ENCODE measurements at places on chromosomes 16 and 17.

DNA sequence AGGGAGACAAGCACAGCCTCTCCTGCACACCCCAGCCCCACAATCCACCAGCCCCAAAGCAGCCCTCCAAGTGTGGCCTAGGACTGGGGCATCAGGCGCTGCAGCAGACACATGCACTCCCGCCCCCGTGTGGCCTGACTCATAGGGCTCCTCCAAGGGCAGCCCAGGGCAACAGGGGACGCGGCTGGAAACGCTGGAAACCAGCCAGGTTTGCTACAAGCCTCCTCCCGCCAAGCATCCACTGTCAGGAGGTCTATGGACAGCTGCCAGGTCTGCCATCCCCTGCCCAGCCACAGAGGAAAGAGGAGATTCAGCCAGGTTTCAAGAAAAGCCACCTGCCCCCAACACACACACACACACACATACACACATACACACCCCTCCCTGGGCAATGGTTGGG is 25.8 kb downstream of the SRCIN1 start:
- DNase-seq, result peak; percentile 72

GRCh38 chr17:22411185-22411784 is 719.0 kb downstream of the KCNJ18 start:
- DNase-seq, result no peak

DNA sequence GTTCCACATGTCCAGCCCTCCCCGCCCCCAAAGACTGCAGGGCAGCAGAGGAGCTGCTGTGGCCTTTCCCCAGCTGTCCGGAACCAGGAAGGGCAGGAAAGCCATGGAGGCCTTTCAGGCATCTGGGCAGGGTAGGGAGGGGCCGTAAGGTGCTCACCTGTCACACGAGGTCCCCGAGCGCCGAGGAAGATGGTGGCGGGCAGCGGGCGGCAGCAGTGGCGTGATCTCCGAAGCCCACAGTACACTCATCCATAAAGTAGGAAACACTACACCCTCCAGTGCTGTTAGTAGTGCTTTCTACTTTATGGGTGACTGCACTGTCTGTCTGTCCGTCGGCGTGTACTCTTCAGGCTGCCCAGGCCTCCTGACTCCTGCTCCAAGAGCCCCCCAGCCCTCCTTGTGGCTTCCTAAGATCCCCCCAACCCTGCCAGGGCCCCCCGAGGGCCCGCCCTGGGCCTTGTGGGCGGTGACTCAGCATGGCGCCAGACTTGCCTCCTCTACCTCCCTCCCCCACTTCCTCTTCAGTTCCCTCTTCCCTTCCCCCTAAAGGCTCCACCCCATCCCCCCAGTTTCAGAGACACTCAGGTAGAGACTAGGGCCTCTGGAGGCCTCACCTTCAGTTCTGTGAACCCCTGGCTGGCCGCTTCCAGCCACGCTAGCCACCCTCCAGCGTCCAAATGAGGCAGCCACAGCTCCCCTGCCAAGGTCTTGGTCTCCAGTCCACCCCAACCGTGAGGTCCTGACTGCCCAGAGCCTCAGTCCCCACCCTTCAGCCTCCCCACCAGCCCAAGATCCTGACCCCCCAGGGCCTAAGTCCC is 2.6 kb upstream of the TSPOAP1 start:
- DNase-seq, result peak; percentile 90

DNA sequence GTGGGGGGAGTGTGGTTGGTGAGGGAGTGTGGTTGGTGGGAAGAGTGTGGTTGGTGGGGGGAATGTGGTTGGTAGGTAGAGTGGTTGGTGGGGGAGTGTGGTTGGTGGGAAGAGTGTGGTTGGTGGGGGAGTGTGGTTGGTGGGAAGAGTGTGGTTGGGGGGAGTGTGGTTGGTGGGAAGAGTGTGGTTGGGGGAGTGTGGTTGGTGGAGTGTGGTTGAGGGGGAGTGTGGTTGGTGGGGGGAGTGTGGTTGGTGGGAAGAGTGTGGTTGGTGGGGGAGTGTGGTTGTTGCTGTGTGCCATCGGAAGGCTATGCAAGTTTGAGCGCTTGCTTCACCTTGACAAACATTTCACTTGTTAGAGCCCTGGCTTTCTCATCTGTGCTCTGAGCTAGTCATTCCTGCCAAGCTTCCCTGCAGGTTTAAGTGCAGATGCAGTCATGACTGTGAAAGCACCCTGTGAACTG is 20.1 kb downstream of the MINK1 start:
- DNase-seq, result no peak

DNA sequence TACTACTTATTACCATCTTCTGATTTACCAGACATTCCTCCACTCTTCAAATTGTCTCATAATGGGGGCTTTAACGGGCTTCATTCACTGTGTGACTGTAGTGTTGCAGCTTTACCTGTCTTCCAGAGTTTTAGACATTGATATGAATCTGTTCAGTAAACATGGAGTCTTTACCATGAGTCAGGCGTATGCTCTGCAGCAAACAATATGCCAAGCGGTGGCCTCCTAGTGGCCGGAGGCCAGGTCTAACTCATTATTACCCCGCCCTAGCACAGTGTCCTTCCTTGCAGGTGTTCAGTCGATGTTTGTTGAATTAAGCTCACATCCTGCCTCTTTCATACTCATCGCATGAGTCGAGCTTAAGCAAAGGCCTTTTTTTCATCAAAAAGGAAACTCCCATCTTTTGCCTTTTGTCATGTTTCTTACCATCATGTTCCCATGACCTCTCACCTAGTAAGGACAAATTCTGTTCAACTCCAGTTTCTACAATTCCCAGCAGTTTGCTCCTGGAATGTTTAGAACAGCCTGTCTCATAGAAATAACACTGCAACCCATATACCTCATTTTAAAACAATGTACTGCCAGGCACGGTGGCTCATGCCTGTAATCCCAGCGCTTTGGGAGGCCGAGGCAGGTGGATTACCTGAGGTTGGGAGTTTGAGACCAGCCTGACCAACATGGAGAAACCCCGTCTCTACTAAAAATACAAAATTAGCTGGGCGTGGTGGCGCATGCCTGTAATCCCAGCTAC is 39.4 kb downstream of the TUBD1 start:
- DNase-seq, result peak; percentile 59

DNA sequence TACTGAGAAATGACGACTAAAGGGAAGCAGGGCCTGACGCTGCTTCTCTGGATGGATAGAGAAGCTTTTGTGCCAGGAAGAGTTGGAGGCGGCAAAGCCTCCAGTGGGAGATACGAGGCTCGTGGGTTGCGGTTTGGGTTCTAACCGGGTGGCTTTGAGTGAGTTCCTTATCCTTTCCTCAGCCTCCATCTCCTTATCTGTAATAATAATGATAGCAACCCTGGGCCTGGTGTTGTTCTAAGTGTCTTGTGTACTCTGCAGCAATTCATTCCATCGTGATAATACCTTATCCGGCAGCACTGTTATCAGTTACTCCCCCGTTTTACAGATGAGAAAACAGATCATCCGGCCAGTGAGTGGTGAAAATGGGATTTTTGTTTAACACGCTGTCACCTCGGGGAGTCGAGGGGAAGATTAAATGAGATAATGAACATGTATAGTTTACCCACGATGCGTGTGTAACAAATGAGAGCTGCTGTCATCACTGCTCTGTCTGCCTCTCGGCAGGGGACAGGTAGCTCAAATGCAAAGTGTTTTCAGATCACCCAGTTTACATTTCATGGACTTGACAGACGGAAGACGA is 52.0 kb upstream of the LHX1 start:
- DNase-seq, result peak; percentile 36

- DNase-seq, result no peak
Measured at GRCh38 chr16:75075688-75076268, 40.8 kb downstream of the LDHD start.

- DNase-seq, result no peak
Measured at GRCh38 chr17:33858121-33858520, 397.0 kb upstream of the CCL2 start.

DNA sequence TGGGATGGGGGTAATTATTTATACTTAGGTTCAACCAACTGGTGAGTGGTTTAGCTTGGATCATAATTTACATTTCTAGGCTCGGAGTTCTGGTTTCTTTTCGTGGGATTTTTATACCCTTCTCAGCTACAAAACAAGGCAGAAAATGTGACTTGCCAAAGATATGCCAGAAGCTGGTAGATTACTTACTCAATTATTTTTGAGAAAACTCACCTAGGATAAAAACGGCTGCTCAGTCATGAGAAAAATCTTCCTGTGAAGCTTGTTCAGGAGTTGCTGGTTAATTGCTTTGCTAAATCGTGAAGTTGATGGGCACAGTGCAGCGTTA is 1.1 kb downstream of the NDEL1 start:
- DNase-seq, result no peak

- DNase-seq, result no peak
Measured at GRCh38 chr17:63150994-63151464, 185.0 kb downstream of the TANC2 start.

- DNase-seq, result no peak
Measured at GRCh38 chr17:57502811-57503241, 242.3 kb downstream of the CCDC182 start.

GRCh38 chr17:57676543-57676942 is 68.6 kb downstream of the CCDC182 start:
- DNase-seq, result no peak

DNA sequence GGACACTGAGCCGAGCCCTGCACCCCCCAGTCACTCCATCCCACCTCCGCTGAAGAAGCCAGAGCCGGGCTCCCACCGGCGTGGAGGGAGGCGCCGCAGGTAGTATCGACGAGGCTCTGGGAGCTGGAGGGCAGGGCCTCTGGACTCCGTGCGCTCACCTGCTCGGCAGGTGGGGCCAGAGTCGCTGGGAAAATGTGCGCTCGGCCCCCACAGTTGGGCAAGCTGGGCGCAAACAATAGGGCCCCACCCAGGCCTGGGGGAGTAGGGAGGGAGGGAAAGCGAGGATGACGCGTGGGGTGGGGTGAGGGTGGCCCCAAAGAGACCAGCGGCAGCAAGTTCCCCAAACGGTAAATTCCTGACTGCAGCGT is 668 bp downstream of the JUP start:
- peak; percentile 63 for DNase-seq

GRCh38 chr17:42071810-42072209 is 21.4 kb upstream of the C17orf113 start:
- no peak for DNase-seq

DNA sequence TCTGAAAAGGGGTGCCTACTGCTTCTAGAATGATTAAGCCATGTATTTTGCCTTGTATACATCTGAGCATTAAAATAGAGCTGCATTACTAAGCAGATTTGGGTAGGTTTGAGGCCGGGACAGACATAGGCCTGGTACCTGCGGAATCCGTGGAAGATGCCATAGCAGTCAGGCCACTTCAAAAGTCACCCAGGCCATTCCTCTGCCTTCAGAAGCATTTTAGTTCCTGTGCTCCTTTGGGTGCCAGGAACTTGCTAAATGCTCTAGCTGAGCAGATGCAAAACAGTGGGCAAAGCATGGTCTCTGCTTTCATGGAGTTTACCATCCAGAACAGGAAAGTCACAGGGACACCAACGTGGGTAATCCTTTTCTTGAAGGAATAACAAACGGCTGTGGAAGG is 5.7 kb upstream of the TMEM100 start:
- no peak for DNase-seq

GRCh38 chr16:30950516-30951065 is 1.7 kb downstream of the ORAI3 start:
- no peak for DNase-seq

DNA sequence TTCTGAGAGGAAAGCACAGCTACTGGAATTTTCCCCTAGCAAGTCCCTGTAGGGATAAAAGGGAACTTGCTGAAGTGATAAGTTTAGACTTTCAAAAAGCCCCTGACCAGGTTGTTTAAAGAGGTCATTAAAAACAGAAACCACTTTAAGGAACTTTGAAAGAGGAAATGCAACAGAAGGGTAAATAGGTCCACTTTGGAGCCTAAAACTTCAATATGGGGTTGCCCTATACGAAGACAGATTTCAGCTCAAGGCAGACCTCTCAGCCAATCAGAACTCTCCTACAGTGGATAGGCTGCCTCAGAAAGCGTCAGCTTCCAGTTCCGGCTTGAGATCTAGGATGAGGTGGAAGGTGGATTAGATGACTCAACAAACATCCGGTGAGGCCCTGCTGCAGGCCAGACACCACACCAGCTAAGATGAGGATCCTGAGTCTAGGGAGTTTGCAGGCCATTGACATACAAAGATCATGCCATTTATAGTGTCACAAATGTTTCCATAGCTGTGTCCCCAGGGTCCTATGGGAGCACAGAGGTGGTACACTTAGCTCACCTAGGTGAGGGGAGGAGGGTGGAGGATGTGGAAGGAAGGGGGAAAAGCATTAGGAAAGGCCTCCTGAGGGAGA is 7.9 kb upstream of the MFSD6L start:
- DNase-seq, result no peak

DNA sequence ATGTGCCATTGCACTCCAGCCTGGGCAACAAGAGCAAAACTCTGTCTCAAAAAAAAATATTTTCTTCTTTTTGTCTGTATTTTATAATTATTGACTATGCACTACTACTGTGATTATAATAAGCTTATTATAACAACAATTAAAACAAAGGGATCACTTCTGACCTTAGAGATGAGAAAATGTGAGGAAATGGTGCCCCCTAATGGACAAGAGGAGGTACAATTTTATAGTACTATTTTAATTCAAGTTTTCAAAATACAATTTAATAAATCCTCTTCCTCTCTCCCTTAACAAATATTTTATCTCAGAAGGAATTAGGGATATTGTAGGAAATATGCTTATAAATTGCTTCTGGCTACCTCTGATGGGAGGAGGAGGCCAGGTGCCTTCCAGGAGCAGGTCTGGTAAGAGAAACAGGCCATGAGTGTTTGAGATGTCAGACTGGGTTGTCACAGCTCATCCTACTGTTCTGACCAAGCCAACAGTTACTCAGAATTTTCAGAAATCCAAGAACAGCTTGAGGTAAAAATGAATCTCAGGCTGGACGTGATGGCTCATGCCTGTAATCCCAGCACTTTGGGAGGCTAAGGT is 14.0 kb downstream of the VPS53 start:
- peak; percentile 75 for DNase-seq

- DNase-seq, result no peak
Measured at GRCh38 chr16:87438611-87438985, 46.5 kb downstream of the MAP1LC3B start.

- no peak for DNase-seq
Measured at GRCh38 chr17:37735165-37735564, 9.7 kb downstream of the HNF1B start.

GRCh38 chr16:88634994-88635670 is 3.2 kb upstream of the IL17C start:
- DNase-seq, result no peak

DNA sequence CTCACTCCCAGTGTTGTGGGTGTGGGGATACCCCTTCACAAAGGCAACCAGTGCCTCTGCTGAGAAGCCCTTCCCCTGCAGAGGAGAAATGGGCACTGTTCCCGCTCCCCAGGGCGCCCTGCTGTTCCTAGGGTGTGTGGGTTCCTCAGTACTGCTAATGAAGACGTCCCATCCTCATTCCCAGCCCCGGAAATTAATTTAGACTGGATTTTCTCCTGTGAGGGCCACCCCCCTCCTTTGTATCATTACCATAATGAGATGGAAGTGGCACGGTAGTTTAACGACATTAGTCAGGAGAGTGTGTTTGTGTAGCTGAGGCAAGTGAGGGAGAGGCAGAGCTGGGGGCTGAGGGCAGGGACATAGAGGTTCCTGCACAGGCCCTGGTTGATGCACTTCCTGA is 53.2 kb downstream of the PIPOX start:
- no peak for DNase-seq

- no peak for DNase-seq
Measured at GRCh38 chr17:75565618-75566017, 22.0 kb upstream of the MYO15B start.

Measured in hematopoietic multipotent progenitor cell treated with erythropoietin and hydrocortisone succinate and interleukin-3 and kit ligand, for 6 days (in vitro differentiated cells).